PC-9 (cell line): ENCODE measurements at places on chromosomes 16 and 17.

DNA sequence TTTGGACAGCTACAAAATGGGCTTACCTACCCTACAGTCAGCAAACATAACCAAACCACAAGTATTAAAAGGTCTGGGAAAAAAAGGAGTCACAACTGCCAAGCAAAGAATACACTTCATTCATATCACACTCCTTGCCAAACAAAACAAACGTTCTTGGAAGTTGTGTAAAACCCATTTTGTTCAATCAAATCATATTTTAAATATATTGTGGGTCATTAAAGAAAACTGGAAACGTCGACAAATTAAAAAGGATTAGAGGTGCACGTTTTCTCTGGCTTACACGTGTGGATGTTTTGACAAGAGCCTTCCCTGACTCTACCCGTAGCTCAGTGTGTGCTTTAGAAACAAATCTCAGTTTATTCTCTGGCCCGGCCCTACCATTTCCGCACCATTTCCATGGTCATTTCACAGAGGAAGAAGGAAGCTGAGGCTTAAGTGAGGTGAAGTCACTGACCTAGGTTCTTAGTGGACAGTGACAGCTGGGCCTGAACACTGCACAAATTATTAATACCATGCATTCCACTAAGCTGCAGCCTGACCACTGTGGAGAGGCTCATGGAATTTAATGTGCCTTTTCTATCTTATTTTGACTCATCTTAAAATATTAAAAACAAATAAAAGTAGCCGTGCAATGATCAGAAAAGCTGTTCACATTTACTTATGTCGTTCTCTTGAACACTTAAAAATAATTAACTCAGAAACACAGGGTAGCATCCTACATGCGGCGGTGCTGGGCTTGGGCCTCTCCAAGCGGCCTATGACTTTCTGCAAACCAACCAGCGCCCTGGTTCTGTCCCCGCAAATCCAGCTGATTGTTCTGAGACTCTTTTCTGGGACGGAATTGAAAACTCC lies 968 bp downstream of the CEP112 start:
- no peak for DNase-seq

- no peak for DNase-seq
These were observed 63.6 kb downstream of the ASIC2 start for GRCh38 chr17:33229499-33229898.

DNA sequence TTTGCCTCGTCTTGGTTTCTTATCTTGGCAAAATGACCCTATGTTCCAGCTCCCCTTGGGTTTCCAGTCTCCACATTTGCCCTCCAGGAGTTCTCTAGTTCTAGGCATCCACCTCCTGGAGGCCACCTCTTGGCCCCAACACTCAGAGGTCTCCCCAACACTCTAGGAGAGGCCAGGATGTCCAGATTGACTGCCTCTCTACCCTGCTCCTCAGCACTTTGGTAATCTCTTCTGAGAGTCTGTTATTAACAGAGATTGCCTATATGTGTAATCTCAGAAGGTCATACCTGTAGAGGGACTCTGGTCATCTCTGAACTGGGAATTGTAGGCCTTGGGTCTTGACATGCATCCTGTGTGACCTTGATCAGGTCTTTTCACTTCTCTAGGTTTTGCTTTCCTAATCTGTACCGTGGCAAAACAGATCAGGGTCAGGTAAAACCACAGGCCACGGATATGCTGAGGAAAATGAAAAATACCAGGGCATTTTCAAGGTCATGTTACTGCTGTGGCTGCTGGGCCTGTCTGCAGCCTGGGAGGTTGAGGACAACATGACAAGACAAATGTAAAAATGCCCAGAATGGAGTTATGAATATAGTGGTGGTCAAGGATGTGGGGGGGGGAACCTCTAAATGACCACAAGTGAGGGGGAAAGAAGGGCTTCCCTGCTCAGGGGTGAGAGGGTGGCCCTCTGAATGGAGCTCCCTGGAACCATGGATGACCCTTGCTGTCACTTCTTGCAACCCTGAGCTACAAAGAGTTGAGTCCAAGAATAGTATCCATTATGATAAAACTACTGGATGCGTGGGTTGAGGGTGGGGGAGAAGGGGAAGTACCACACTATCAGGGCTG lies 5.0 kb upstream of the CCL4L2 start:
- DNase-seq = no peak

GRCh38 chr16:58741166-58741565 lies 7.0 kb upstream of the GOT2 start:
- DNase-seq = no peak

- no peak for DNase-seq
These were observed 200.1 kb upstream of the GSE1 start for GRCh38 chr16:85412911-85413520.

- DNase-seq = no peak
These were observed 477 bp downstream of the NTAN1 start for GRCh38 chr16:15055141-15056053.

GRCh38 chr17:48544349-48545021 lies 424 bp downstream of the HOXB2 start:
- no peak for DNase-seq

DNA sequence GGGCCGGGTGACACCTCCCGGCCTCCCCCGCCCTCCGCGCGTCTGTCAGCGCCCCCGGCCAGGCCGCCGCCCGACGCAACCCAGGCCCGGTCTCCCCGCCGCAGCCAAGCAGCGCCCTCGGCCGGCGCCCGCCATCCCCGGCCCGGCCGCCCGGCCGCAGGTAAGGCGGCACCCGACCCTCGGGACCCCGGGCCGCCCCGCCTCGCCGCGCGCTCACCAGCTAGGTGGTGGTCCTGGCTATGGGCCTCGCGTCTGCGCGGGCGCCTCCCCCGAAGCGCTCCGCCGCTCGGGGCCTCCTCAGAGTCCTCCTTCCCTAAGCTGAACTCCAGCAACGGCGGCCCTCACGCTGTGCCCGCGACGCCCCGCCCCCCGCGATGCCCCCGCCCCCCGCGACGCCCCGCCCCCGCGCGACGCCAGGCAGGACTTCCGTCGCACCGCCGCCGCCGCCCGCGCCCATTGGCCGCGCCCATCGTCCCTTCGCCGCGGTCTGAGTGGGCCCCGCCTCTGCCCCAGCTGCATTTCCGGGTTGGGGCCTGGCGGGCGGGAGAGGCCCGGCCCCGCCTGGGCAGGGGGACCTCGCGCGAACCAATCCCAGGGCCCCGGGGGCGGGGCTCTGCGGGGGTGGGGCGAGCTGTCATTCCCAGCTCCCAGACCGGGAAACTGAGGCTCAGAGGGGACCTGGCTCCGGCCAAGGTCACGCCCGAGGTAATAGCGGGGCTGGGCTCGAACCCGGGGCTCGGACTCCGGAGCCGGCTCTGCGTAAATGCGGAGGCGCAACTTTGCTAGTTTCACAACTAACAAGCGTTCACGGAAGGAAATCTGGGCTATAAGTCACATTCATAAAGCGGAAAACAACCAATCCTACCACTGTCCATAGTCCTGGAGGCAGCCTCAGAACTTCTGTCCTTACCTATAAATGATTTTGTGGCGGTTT lies 9.0 kb upstream of the KCTD5 start:
- DNase-seq = peak; percentile 100

GRCh38 chr17:869567-870525 lies 87.7 kb downstream of the MRM3 start:
- DNase-seq = no peak

DNA sequence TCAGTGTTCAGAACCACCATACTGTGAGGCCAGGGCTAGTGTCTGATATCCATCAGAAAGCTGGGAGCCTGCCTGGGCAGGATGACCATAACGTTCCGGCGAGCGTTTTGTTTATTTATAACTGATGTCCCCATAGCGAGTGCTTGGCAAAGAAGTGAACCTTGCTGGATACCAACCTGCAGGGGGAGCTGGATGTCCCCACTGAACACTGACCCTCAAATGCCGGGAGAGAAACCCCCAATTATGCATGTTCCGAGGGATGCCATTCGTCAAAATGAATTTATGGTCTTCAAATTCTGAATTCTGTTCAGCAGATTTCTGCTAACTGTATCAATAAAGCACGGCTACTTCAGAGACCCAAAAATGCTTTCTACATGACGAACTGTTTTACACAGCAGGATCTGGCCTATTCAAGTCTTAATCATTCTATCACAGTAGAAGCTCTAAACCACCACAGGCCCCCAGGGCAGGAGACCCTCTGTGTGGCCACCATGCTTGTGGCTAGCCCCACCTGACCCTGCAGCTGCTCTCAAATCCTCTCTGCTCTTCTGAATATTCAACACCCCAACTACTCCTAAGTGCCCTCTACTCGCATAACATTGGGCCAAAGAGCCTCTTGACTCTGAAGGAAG lies 15.2 kb downstream of the MED24 start:
- peak; percentile 32 for DNase-seq

- DNase-seq = no peak
These were observed 31.8 kb upstream of the IRF8 start for GRCh38 chr16:85867189-85867588.

GRCh38 chr16:15677447-15677846 lies 27.4 kb downstream of the NDE1 start:
- no peak for DNase-seq
